ENCODE measurements at places on chromosomes 11 and 22.

GRCh38 chr11:69170704-69171103 is 15.0 kb downstream of the SMIM38 start:
- no peak for DNase-seq

- no peak for DNase-seq
Measured at GRCh38 chr11:48011798-48012391, 31.5 kb downstream of the PTPRJ start.

GRCh38 chr11:64649291-64649697 is 58.3 kb downstream of the SLC22A12 start:
- no peak for DNase-seq

DNA sequence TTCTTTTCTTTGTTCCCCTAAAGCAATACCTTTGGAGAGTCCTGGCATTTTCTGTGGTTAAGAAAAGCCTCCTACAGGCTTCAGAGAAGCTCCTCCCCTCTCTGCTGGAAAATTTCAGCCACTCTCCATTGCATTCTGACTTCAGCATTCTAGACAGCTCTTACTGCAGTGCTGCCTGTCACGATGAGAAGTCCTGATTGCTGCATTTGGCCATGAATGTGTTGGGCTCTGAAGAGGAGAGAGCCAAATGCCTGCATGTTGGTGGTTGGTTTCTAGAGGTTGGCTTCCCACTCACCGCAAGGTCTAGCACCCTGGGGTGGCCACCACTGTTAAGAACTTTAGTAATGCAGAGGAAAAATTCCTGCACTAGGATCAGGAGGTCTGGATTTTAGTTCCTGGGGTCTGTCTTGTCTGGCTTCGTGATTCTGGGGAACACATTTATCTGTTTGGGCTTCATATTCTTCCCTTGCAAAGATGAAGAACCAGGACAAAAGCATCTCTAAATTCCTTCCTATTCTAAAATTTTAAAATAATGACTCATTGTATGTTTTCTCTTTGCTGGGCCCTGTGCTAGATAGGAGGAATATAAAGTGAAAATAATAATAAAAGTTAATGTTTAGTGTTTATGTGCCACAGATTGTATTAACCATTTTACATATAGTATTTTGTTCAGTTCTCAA is 38.1 kb downstream of the COA4 start:
- DNase-seq = no peak

- DNase-seq = no peak
Measured at GRCh38 chr11:7154881-7155361, 66.1 kb downstream of the RBMXL2 start.

GRCh38 chr11:105448703-105449079 is 161.2 kb upstream of the GRIA4 start:
- DNase-seq = no peak

GRCh38 chr11:111405551-111405950 is 26.5 kb upstream of the POU2AF1 start:
- no peak for DNase-seq

GRCh38 chr11:45546366-45546765 is 119.1 kb downstream of the CHST1 start:
- no peak for DNase-seq

DNA sequence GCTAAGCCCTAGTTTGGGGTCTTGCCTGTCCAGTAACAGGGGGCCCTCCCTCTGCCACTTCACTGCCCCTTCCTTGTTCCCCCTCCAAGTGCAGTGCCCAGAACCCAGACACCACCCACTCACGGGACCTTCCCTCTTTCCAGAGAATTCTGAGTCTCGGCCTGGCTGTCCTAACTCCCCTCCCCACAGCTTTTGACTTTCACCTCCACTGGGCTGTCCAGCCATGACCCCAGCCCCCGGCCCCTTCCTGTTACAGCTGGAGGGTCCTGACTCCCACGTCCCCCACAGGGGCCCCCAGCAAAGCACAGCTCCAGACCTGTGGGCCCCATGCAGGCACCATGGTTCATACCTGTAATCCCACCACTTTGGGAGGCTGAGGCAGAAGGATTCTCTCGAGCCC is 71.5 kb downstream of the BRD1 start:
- DNase-seq = no peak

DNA sequence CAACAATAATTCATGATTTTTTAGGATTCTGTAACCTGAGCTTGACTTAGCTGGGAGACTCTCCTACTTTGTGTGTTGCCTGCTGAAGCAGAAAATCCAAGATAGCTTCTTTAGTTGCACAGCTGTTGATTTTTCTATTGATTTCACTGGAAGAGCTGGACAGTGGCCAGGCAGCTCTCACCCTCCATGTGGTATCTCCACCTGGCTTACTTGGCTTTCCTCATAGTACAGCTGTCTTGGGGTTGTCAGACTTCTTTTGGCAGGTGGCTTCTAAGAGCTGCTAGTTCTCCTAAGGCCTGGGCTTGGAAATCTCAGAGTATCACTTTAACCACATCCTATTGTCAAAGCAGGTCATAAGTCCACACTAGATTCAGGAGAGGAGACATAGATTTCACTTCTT is 130.8 kb upstream of the SPON1 start:
- no peak for DNase-seq

GRCh38 chr11:58471892-58472291 is 29.9 kb upstream of the OR5B12 start:
- no peak for DNase-seq

GRCh38 chr11:94840209-94840608 is 72.1 kb downstream of the AMOTL1 start:
- no peak for DNase-seq

GRCh38 chr11:19832901-19833300 is 120.3 kb downstream of the NAV2 start:
- no peak for DNase-seq

DNA sequence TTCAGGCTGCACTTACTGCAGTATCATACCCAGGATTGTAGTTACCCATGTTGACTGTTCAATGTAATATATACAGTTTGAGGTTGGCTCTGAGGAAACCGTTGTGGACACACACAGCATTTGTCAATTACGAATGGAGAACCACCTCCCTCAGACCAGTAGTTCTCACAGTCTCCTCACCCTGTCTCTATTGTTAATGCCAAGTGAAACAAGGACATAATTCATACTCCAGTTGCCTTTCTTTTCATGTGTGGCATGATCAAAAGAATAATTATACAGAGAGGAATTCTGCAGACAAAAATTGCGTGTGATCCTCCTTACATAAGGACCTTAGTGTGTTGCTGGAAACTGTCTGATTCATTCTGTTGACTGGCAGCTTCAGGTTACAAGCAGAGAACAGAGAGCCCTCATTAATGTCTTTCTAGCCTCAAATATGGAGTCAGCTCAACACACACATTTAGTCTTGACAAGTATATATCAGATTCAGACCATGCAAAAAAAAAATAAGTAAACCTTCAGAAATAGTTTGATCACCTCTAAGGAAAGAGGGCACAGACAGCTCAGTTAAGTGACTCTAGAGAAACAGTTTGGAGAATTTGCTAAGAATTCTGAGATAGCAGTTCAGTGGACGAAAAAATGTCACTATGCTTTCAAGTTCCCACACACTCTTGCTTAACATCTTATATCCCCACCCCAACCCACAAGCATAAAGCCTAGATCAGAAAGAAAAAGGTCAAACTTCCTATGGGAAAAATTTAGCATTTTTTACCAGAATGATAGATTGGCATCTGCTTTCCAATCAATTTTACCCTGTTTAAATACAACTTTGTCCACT is 96.1 kb downstream of the MAML2 start:
- no peak for DNase-seq

DNA sequence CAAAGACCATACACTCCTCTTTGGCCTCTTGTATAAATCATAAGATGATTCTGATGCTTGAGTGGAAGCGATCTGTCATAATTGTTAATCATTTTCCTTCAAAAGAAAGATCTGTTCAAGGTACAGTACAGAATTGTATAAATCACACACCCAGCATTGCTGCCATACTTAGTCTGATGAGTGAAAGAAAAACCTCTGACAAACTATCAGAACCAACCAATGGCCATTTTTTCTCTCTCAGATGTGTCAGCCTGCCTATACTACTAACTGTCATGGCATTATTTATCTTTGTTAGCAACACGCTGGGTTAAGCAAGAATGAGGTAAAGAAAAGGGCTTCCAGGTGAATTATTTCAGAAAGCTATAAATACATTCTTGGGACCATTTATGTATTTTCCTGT is 1112.7 kb upstream of the TENM4 start:
- DNase-seq = no peak

- no peak for DNase-seq
Measured at GRCh38 chr11:88308576-88308975, 29.0 kb downstream of the CTSC start.

GRCh38 chr11:134783234-134783633 is 371.2 kb upstream of the B3GAT1 start:
- DNase-seq = no peak

- no peak for DNase-seq
Measured at GRCh38 chr11:38598418-38598817, 2000.4 kb upstream of the RAG2 start.

- no peak for DNase-seq
Measured at GRCh38 chr22:25540908-25541660, 23.4 kb upstream of the GRK3 start.

- no peak for DNase-seq
Measured at GRCh38 chr11:44670794-44671193, 56.0 kb upstream of the TSPAN18 start.

- no peak for DNase-seq
Measured at GRCh38 chr11:126808836-126809235, 191.7 kb downstream of the KIRREL3 start.

DNA sequence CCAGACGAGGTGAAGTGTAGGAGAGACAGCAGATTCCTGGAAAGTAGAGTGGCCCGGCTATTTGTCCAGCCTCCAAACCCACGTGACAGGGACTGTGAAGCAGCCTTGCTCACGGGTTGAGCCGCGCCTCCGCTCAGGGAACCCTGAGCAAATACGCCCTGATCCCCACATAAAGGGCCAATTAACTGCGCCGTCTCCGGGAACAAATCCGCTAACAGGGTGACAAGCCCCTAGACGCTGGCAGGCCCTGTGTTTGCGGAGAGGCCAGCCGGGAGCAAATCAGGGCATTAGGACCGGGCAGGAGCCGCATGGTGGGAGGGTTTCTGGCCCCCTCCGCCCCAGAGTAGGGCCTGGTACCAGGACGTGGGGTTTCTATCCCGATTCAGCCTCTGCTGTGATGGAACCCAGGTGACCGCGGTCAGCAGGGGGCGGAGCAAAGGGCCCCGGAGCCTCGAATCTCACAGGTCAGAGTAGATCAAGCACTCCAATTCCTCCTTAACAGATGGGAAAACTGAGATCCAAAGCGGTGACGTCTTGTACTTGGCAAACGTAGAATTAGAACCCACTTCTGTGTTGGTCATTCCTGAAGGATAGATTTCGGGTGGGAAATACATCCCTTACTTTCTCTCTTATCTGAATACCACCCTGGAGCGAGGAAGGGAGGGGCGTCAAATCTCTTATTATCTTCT is 2.0 kb upstream of the ROBO3 start:
- DNase-seq = no peak
